ENCODE measurements at places on chromosomes 3 and 15. TPM values are rescaled to one million over a fixed set of nuclear protein-coding genes. Genes with fewer than 3 reads are reported as not detected.

GRCh38 chr15:27538325-27538724, 560.8 kb downstream of the OCA2 start:
- DNase-seq, result no peak

Gene CHST13
- 2.8 TPM for total RNA-seq

Gene NLGN1
- total RNA-seq, result 0.18 TPM

GRCh38 chr15:59401824-59402569, 29.3 kb upstream of the MYO1E start:
- no peak for DNase-seq

GRCh38 chr3:84547971-84548970, 410.5 kb upstream of the CADM2 start:
- DNase-seq, result no peak

DNA sequence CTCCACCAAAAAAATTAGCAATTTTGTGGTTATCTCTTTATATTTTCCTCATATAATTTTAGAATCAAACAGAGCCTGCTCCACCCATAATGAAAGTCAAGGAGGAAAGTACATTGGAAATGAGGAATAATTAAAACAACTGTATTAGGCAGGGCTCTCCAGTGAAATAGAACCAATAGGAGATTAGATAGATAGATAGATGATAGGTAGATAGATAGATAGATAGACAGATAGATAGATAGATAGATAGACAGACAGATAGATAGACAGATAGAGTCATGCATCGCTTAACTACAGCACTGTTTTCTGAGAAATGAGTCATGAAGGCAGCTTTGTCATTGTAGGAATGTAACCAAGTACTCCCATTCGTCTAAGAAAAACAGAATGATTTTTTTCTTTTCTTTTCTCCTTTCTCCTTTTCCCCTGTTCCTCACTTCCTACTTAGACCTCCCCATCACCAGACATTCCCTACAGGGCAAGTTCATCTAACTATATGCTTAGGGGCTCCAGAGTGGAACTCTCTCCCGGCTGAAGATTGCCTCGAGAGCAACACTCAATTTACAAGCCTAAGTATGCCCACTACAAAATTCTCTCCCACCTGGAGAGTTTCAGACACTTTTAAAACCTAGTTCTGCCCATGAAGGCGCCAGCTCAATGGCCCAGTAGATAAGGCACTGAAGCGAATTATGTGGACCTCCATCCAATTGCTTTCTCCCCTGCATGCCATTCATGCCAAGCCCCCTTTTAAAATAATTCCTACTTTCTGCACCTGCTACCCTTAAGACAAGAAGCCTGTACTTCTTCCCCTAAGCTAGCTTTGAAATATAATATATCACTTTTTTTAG, 53.3 kb upstream of the LIPC start:
- DNase-seq, result no peak

DNA sequence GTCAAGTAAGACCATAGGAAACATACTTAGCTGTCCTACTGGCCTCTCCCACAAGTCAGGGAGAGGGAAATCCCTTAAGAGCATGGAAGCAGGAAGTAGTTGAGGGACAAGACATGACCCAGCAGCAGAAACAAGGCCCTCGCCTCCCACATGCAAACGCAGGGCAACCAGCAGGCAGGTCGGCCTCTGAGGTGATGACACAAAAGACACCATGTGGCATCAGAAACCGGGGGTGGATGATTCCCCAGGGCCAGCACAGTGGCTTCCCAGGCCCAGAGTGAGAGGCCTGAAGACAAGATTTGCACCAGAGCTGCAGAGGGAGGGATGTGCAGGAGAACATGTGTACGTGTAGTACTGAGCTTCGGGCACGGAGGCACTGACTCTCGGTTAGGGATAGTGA, 26.3 kb downstream of the PXYLP1 start:
- no peak for DNase-seq

GRCh38 chr15:44093836-44094235, 101.2 kb downstream of the FRMD5 start:
- DNase-seq, result no peak

Gene SAMD7
- not detected for total RNA-seq

GRCh38 chr3:79326642-79327041, 441.2 kb downstream of the ROBO1 start:
- DNase-seq, result no peak

GRCh38 chr15:55507567-55507966, 467 bp downstream of the DNAAF4 start:
- no peak for DNase-seq

- peak; percentile 74 for DNase-seq
Measured at GRCh38 chr3:112333002-112333380, at the start of gene CD200. TSS of gene CD200 (plus strand) at chr3:112333156. CDS start at chr3:112333213, 57 bp downstream.

Gene ZBBX
- not detected for total RNA-seq

- DNase-seq, result no peak
Measured at GRCh38 chr3:119950666-119951325, 143.5 kb downstream of the GSK3B start.

GRCh38 chr3:169384573-169384972, 278.9 kb downstream of the MECOM start:
- no peak for DNase-seq

DNA sequence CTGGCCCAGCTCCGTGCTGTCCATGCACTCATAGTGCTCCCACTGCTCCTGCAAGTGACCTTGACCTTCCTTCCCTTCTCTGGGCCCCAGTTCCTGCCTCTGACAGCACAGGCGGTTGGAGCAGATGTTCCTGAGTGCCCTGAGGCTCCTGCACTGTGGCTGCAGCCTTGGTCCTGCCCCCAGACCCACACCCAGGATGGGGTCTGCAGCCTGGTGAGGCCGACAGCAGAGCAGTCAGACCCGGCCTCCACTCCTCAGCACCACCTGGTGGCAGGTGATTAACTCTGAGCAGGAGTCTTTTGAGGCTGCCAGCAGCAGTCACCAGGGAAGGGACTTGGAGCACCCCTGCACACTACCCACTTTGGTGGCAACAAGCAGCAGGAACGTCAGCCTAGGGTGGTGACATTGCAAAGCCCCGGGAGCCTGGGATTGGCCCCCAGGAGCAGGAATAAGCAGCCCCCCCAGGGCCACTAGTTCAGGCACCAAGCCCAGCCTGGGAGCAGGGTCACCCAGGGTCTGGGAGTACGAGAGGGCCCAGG, 64.6 kb downstream of the CYP11A1 start:
- DNase-seq, result peak; percentile 57

DNA sequence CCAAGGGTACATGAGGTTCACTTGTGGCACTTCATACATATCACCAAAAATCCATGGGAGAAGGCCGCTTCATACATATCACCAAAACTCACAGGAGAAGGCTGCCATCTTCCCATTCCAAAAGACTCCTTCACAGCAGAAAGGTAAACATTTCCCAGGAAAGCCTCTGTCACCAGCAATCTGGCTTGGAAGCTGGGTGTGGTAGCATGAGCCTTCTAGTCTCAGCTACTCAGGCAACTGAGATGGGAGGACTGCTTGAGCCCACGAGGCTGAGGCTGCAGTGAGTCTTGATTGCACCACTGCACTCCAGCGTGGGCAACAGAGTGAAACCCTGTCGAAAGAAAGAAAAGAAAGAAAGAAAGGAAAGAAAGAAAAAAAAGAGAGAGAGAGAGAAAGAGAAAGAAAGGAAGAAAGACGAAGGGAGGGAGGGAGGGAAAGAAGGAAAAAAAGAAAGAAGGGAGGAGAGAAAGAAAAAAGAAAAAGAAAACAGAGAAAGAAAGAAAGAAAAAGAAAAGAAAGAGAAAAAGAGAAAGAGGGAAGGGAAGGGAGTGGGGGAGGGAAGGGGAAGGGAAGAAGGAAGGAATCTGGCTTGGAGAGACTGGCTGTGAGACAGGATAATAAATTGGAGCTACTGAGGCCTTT, 7.2 kb downstream of the LRIG1 start:
- no peak for DNase-seq

Gene MESP1
- 1.6 TPM for total RNA-seq

GRCh38 chr3:158801201-158801600, 653 bp upstream of the MFSD1 start:
- no peak for DNase-seq

Gene TTC23
- total RNA-seq, result 8.2 TPM

- no peak for DNase-seq
Measured at GRCh38 chr3:107416138-107416537, 38.9 kb downstream of the CCDC54 start.

DNA sequence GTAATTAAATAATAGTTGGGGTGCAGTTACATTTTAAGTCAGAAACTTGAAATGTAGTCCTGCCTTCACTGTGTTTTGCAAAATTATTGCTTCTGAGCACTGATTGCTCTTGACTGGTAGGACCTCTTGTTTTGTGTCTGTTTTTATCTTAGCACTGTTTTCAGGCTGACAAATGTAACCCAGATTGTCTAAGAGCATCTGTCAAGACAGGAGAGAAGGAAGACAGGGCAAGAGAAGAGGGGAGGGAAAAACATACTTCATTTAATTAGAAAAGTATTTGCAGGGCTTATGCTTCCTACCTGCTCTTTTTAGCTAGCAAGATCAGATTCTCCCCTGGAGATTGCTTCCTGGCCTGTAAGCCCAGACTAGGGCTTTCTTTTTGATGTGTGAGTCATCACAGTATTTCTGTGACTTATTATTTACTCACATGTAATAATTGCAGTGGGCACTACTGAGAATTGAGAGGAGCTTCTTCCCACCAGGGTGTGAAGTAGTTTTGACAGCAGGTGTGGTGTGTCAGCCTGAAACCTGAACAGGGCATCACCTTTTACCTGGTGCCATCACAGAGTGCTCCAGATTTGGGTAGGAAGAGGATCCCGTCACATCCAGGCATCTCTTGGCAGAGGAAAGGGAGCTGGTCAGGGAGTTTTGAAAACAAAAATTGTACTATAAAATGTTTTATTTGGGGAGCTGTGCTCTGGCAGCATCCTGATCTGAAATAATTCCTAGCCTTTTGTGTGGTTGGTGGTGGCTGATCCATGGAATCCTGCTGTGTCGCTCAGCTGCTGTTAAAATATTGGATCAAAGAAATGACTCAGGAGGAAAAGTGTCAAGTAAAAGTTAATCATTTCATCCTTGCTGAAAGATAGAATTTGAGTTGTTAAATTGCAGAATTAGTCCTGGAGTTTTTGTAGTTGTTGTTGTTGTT, 98.2 kb downstream of the TMEM108 start:
- no peak for DNase-seq

DNA sequence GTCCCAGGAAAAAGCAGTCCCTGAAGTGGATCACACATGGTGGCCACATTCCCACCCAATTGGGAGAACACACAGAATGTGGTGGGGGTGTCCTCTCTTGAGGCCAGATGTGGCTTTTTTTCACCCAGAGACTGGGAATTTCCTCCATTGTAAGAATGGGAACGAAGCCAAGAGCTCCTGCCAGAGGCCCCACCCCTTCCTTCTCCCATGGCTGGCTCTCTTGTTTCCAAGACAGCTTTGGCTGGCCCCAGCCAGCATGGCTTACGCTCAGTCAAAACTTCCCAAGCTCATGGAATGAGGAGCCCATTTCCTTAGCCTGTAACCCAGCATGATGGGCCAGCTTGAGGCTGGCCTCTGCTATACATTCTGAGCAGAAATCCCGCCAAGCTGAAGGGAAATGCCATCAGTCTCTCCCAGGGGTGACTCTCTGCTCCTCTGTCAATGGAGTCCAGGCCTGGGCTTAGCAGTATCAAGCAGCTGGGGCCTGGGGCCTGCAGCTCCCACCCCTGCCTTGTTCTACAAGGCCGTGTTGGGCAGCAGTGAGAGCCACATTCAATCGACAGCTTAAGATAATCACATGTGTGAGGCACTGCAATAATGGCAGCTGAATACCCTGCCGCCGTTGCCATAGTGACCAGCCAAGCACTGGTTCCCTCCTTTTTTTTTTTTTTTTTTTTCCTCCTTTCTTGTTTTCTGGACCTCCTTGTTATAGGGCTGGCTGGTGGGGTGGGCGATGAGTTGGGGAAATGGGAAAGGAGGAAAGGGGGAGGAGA, 142.4 kb downstream of the EPHB1 start:
- no peak for DNase-seq

- peak; percentile 89 for DNase-seq
Measured at GRCh38 chr3:37855363-37855970, 6.2 kb upstream of the CTDSPL start.

DNA sequence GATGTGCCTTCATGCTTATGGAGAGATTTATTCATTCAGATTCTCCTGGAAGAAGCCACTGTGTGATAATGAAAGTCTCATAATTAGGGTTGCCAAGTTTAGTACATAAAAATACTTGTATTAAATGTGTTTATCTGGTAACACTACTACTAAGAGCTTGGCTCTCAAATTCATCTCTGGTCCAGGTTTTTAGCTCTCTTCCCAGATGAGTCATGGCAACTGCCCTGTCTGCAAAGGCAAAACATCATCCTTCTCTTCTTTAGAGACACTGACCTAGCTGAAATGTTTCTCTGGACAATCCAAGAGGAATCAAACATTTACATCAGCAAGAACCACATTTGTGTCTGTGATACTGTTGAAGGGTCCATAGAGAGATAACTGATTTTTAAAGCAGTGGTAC, 269.6 kb downstream of the ROBO2 start:
- DNase-seq, result no peak

Gene FOXL2
- not detected for total RNA-seq

DNA sequence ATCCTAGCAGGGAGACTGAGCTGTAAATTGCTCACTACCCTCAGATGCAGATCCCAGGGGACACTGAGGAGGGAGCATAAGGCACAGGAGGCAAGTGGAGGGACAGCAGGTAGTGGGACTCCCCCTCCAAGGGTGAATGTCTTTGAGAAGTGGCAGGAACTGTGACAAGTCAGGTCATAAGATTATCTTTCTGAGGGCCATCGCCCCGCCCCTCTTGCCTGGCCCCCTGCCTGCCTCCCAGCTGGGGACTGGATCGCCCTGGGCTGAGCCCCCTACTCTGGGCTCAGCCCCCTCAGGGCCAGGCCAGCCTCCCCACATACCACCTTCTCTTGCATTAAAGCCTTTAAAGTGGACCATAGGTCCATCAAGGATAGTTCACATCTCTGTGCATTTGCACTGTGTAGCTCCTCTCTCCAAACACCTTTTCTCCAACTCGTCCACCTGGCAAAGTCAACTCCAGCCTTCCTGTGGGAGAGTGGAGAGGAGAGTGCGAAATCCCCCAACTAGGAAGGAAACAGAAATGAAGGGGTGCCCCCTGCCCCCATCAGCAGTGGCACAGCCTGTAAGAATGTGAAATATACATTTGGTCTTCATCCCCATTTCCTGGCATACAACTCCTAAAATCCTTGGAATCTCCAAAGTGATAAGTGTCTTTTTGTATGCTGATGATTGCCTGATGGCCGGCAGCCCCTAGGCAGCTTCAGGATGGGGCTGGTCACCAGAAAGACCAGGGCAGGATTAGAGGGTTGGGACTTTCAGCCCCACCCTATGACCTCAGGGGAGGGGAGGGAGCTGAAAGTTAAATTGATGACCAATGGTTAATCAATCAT, 14.7 kb downstream of the PIF1 start:
- no peak for DNase-seq
